ENCODE measurements at places on chromosomes 6 and 20.
A peak's percentile ranks its signal among the peaks of the same experiment; 100 is the strongest.

GRCh38 chr6:27986928-27987725 is 30.1 kb downstream of the OR2B6 start:
- DNase-seq, result no peak

GRCh38 chr6:34130862-34131261 is 15.0 kb downstream of the GRM4 start:
- DNase-seq, result no peak

GRCh38 chr20:53890443-53891305 is 179.7 kb downstream of the BCAS1 start:
- DNase-seq, result no peak

DNA sequence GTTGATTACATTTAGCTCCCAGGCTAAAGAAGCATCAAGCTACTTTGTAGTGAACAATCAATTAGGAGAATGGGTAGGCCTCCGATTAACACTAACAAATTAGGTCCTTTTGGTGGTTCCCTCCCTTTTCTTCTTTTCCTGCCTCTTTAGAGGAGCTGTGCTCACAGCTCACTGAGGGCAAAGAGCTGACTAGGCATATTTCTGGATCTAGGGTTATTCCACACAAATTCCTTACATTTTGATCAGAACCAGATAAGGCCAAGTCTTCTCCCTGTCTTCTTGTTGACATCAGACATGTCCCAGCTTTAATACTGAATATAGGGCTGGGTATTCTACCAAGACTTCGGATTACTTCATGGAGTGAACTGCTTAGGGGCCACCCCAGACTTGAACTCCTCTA is 119.1 kb downstream of the PKHD1 start:
- DNase-seq, result no peak

DNA sequence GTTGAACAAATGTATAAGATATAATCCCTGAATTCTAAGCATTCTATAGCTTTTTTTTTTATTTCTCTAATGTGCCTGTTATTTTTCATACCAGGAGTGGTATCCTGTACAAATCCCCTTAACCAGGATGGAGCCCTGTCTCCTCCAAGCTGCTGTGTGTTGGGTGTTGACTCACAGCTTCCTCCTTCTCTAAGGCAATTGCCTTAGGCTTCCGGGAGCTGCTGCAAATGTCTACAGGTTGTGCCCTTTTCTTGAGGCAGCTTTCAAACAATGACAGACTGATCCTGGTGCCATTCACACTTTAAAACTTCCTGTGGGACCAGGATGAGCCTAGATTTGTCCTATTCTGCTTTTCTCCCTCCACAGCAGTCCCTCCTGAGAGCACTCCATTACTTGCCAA is 173.2 kb downstream of the BTBD3 start:
- no peak for DNase-seq

DNA sequence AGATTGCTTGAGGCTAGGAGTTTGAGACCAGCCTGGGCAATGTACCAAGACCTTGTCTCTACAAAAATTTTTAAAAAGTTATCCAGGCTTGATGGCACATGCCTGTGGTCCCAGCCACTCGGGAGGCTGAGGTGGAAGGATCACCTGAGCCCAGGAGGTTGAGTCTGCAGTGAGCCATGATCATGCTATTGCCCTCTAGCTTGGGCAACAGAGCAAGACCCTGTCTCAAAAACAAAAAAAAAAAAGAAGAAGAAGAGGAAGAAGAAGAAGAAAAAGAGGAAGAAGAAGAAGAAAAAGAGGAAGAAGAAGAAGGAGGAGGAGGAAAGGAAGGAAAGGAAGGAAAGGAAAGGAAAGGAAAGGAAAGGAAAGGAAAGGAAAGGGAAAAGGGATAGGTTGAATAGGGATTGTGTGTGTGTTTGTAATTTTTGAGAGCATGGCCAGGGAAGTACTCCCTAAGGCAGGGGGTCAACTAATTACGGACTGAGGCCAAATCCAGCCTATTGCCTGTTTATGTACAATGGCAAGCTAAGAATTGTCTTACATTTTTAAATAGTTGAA is 43.0 kb upstream of the ZNF217 start:
- no peak for DNase-seq

- DNase-seq, result no peak
These were observed 202.9 kb downstream of the GMPR start for GRCh38 chr6:16441262-16441661.

GRCh38 chr6:91637217-91637616 is 1050.3 kb upstream of the MAP3K7 start:
- no peak for DNase-seq

- no peak for DNase-seq
These were observed 21.0 kb downstream of the JPH2 start for GRCh38 chr20:44166008-44166407.

- no peak for DNase-seq
These were observed 844 bp downstream of the TAGAP start for GRCh38 chr6:159043947-159044346.

DNA sequence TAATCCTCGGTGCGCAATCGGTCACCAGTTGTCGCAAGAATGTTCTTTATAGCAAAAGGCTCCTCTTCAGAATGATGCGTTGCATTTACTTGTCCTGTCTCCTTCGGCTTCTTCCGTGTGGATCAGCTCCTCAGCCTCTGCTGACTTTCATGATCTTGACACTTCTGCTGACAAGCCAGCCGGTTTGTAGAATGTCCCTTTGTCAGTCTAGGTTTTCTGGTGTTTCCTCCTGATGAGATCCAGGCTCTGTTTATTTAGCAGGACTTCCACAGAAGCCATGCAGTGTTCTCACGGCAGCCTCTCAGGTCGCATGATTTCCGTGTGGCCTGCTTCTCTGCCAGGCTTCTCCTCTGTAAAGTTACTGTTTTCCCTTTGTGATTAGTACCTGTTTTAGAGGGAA is 66.9 kb downstream of the STX11 start:
- DNase-seq, result no peak

DNA sequence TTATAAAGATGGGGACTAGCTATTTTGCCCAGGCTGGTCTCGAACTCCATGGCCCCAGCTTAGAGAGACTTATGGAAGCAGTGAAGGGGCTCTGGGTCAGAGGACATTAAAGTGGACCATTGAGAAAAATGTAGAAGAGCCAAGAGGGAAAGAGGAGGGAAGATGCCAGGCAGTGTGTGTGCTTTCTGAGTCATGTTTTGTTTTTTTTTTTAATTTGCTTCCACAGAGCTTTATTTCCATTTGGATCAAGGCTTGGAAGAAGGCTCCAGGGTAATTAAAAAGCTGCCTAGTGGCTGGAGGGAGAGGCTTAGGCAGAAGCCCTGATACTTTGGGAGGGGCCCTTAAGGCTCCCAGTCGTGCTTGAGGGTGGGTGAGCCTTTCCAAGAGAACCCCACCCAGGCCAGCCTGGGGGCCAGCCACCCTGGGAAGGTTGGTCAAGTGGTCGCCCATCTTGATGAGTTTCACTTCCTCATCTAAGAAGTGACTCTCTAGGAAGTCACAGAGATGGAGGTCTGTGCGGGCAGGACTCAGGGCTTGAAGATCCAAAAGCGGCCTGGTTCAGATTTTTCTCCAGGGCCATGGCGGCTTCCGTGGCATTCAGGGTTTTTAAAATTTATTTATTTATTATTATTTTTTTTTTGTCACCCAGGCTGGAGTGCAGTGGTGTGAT is 3.0 kb upstream of the ZNF335 start:
- no peak for DNase-seq

GRCh38 chr6:2839195-2839981 is 2.3 kb downstream of the SERPINB1 start:
- no peak for DNase-seq

- DNase-seq, result no peak
These were observed 31.4 kb upstream of the ID1 start for GRCh38 chr20:31573555-31574321.

DNA sequence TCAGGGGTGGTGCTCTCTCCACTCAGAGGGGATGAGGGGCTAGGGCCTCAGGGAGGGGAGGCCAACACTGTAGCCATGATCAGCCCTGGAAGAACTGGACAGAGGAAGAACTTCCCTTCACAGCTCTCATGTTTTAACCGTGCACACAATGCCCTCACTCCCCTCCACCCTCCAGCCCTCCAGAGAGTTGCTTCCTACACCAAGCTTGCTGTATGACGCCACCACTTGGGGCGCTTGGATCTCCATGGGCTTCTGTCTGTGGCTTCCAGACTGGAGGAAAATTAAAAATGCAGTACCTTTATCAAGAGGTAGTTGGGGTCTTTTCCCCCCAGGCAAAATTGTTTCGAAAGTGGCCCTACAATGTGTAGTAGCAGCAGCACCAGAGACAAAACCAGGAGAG is 48.4 kb downstream of the ARHGAP40 start:
- no peak for DNase-seq

- no peak for DNase-seq
These were observed 196.8 kb downstream of the FARS2 start for GRCh38 chr6:5457983-5458683.

DNA sequence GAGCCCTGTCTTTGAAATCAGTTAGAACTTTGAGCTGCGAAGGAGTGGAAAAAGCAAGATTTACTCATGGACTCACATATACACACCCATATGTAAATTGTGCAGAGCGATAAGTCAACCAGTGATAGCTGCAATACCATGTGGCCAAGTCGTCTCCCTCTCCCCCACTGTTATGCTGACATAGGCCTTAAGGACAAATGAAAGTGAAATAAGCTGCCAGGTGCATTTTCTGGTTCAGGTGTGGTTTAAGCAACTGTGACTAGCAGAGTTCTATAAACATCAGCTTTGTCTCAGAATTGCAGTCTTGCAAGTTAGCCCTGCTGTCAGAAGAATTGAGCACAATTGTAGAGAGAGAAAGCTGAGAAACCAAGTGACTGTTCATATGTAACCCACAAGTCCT is 9.6 kb downstream of the FAM83B start:
- peak; percentile 12 for DNase-seq

DNA sequence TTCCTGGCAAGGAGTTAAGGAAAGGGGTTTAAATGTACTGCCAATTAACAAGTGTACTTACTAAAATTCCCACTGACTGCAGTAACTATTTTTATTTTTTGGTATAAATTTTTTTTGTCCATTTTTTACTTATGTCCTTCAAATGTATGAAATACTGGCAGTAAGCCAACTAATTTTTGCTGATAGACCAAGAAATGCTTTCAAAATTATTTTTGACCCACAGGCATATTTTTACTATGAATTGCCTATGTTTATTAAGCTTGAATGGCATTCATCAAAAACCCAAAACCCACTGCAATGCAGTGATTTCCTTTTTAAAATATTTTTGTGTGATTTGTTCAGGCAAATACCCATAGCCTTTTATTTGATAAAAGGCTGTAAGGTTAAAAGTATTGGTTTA is 560.1 kb downstream of the UTRN start:
- DNase-seq, result no peak

DNA sequence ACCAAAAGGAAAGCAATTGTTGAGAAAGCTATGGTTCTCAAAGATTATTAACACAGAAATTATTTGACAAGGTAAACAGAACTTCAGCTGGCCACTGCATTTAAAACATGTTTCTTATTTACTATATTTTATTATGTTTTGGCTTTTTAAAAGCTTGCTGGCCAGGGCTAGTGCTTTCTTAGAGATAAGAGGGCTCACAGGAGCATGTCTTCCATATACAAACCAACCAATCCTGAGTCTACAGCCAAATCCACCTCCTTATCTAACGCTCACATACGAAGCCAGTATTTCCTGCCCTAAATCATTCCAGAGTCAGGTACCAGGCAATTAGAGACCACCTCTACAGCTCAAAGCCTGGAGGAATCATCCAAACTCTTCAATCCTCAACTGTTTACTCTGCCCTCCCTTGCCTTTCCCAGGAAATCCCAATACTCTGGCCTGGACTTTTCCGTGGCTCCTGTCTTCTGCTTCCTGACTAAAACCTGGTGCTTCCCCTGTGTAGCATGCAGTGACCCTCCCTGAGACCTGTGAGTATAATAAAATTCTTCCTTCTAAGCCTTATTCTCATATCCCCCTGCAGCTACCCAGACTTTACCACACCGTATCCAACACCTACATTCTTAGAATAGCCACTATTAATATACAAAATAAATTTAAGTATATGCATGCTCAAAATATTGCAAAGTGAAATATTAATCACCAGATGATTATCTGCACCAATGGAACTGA is 33.2 kb downstream of the RANBP9 start:
- no peak for DNase-seq

- DNase-seq, result no peak
These were observed 45.3 kb upstream of the RIN2 start for GRCh38 chr20:19712721-19713260.

DNA sequence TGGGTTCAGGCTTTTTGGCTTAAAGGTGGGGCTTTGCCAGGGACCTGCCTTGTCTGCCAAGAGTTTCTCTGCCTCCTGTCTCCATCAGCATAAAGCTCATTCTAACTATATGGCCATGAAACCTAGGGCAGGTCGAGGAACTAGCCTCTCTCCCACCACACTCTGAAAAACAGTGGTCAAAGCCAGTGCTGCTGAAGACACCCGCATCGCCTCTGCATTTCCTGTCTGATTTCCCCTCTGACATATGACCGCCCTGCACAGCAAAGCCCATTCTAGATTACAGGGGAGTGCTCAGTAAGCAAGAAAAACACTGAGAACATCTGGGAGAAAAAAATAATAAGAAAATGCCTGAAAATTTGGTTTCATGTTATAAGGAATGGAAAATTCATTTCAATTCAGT is 573.6 kb downstream of the PRKN start:
- peak; percentile 5 for DNase-seq

DNA sequence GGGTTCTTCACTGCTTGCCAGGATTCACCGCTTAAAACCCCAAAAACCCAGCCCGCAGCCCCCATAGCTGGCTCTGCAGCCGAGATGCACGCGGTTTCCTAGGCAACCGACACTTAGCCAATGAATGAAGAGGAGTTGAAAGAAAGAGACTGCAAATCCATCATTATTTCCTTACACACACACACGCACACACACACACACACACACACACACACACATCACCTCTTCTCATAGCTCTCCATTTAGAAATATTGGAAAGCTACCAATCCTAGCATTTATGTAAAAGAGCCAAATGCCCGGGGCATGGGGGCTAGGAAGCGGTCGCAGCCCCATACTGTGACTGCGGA is 3.4 kb upstream of the TUBB2B start:
- no peak for DNase-seq

GRCh38 chr20:38173237-38174156 is 8.4 kb upstream of the TGM2 start:
- DNase-seq, result no peak

GRCh38 chr20:44005661-44006060 is 91.0 kb downstream of the TOX2 start:
- DNase-seq, result no peak

DNA sequence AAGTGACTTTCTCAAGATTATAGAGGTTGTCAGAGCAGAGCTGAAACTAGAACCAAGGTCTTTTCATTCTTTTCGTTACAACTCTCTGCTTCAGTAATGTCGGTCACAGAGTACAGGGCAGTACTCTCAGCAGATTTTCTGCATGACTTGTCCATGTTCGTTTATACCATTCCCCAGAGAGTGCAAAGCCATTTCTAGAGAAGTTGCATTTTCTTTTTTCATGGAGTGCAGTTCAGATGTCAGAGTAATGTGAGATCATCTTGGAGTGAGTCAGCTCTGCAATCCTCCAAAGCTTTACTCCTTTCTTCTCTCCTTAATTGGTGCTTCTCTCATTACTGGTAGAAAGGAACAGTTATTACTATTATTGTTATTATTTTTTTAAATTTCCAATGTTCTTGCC is 115.6 kb upstream of the B3GAT2 start:
- DNase-seq, result no peak

Data from GM12865 (cell line).